Fibroblast of skin of back (primary cell): ENCODE measurements at places on chromosomes 2 and 18.

- no peak for DNase-seq
Observed at GRCh38 chr2:113709022-113709421, 47.4 kb downstream of the SLC35F5 start.

- peak; percentile 70 for DNase-seq
Observed at GRCh38 chr2:47072018-47072691, 83.0 kb downstream of the STPG4 start.

- DNase-seq, result peak; percentile 78
Observed at GRCh38 chr2:15042801-15043217, 410.3 kb downstream of the LRATD1 start.

DNA sequence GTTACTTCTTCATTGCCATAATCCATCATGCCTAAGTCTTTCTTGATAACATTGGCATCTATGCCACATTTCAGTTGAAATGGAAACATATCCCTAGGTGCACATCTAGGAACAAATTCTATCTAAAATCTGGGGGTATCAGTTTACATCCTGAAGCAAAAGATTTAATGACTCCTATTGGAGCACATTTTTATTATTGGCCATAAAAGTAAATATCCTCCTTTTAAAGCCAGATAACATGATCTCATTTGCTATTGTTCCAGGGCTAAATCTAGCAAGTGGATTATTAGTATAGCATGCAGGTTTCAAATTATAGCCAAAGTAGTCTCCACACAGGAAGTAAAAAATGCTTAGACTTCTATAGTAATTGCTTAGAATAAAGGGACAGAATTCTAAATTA lies 193.2 kb downstream of the CDH2 start:
- DNase-seq, result no peak

GRCh38 chr2:146837857-146838256 lies 1007.0 kb upstream of the ACVR2A start:
- DNase-seq, result no peak

GRCh38 chr2:225002039-225002655 lies 40.1 kb downstream of the DOCK10 start:
- DNase-seq, result peak; percentile 70

- DNase-seq, result no peak
Observed at GRCh38 chr2:106269591-106270291, 75.6 kb upstream of the UXS1 start.

DNA sequence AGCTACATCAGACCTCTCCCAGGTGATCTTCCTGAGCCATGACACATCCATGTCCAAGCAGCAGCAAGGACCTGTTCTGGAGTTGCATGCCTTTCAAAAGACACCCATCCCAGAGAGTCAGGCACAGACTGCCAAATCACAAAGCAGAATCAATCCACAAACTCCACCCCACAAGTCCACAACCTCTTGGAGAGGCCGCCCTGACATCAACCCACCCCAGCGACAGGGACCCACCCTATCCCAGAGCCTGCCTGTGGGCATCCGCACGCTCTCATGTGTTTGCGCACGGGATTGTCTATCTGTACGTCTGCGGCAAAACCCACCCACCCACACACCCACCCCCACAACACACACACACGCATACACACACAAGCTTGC lies 11.9 kb downstream of the SMAD7 start:
- DNase-seq, result no peak

DNA sequence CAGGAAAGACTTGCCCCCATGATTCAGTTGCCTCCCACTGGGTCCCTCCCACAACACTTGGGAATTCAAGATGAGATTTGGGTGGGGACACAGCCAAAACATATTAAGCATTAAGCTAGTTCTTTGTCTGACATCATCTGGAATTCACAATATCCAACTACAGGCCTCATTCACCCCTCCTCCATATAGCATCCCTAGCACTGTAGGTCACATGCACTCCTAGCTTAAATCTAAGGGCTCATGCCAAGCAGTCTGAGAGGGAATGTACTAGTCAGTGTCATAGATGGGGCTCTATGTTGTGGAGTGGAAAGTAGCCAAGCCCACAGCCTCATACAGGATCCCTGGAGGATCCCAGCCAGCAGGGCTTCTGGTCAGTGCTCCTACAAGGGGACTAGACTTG lies 92.1 kb downstream of the IRS1 start:
- DNase-seq, result peak; percentile 37

- DNase-seq, result no peak
Observed at GRCh38 chr2:100623033-100623715, 60.4 kb downstream of the PDCL3 start.
